ENCODE measurements at places on chromosomes 4 and X.

DNA sequence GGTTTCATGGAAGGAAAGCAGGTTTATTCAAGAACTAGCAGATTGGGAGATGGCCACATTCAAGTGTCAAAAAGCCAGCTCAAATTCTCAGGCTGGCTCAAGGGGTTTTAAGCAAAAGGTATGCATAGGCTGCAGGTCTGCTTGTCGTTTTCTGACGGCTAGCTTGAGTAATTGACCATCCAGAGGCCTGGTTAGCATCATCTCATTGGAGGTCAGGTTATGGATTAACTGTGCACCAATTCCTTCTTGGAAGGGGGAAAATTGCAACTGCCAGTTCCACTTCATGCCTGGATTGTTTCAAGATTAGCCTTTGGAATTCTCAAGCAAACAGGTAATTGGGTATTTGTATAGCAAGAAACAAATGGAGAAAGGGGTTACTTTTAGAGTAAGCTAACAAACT, 62.1 kb downstream of the FUNDC1 start:
- DNase-seq = no peak

DNA sequence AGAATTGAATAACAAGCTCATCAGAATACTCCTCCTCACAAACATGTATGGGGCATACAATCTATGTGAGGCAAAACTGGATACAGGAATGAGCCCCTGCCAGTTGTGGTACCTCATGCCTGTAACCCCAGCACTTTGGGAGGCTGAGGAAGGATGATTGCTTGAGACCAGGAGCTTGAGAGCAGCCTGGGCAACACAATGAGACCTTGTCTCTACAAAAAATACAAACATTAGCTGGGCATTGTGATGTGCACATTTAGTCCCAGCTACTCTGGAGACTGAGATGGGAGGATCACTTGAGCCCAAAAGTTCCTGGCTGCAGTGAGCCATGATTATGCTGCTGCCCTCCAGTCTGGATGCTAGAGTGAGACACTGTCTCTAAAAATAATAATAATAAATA, 611.0 kb downstream of the NLGN4X start:
- no peak for DNase-seq

DNA sequence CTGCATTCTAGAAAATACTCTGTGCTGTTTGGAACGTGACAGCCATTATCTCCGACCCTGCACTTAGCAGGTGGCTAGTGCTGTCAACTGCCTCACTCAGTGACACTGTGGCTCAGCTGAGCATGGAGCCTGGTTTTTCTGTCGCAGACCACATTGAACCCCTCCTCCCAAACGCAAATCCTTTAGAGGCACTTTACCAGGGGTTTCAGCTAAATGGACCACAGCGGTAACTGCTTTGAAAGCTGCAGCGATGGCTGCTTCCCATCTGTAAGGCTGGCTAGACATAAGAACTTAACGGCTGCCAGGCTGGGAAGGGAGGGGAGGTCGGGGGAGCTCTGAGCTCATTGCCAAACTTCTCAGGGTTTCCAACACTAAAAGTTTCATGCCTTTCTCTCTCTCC, 8.1 kb downstream of the SLC34A2 start:
- DNase-seq = no peak

DNA sequence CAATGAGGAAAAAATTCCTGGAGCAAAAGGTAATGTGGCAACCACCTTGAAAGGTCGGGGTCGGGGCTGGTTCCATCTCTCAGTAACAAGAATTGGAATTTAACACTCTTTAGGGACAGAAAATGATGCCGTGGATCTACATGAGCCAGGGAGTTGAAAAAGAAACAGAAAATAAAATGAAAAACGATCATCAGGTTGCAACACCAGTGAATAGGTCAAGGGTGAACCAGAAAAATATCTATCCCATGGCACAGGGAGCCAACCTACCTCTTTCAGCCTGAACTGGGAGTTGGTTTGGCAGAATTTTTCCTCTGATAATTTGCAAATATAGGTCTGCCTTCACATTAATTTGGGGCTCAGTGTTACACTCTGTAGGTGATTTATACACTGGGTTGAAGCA, 93.7 kb downstream of the C4orf33 start:
- DNase-seq = no peak

- DNase-seq = no peak
Observed at GRCh38 chrX:139121616-139122286, 408.8 kb upstream of the F9 start.

- no peak for DNase-seq
Observed at GRCh38 chr4:138894709-138895108, 120.9 kb upstream of the NOCT start.

- no peak for DNase-seq
Observed at GRCh38 chr4:55435141-55435841, 39.5 kb downstream of the TMEM165 start.

GRCh38 chr4:184294606-184295133, 77.0 kb upstream of the ENPP6 start:
- no peak for DNase-seq

DNA sequence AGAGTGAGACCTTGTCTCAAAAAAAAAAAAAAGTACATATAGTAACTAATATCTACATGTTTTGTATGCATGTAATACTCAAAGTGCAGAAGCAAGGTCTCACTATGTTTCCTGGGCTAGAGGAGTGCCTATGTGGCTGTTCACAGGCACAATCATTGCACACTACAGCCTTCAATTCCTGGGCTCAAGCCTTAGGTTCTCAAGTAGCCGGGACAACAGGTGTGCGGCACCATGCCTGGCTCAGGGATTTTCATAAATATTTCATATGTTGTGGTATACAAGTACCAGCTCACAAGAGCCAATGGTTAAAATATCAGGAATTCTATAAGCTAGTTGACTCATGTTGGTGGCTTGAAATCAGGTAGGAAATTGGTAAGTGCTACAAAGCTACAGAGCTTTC, 94.8 kb downstream of the LARP7 start:
- no peak for DNase-seq

- no peak for DNase-seq
Observed at GRCh38 chrX:68676335-68676734, 28.9 kb downstream of the STARD8 start.

GRCh38 chr4:54971474-54971950, 153.9 kb downstream of the KDR start:
- peak; percentile 10 for DNase-seq

GRCh38 chr4:119304431-119304830, 17.5 kb downstream of the FABP2 start:
- DNase-seq = no peak

DNA sequence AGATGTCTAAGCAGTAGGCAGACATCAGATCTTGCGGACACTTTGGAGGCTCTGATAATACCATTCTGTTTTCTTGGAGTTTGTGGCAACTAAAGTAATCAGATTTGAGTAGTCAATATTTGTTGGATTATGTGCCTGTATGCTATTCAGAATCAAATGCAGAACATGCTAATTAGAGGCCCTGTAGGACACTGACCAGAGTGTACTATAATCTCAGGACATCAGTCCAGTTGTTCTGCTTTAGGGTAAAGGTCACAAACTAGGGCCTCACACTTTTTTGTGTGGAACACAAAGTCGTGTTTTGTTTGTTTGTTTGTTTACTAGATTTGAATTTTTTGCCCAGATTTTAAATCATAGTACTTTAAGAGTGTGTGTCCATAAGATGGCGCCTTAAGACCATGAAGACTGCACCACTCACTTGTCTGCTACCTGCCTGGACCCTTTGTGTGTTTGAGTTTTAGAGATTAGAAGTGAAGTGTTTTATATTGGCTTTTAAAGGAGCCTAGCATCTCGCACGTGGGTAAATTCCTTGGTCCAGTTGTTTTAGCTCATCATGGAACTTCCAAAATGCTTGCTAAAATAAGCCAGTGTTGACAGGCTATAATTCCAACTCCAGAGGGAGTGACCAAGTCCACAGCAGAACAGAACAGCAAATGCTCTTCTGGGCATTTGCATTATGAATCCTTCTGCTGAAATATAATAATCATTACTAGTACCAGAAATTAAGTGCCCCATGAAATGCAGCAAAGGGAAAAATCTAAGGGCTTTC, 34.7 kb downstream of the IL13RA1 start:
- DNase-seq = no peak

DNA sequence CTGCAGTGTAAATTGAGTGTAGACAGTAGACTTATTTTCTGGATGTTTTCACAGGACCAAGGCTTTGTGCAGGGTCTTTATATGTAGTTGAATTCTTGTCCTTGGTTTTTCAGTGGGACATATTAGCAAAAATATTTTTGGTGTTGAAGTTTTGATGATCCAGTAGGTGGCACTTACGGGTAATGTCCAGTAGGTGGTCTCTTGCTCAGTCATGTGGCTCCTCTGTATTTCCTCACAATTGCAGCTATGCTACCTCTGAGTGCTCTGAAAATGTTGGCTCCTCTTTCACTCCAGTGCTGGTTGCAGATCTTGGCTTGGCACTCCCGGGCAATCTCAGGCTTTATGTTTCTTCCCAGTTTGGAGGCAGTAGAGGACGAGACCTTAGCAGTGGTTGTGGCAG, 419.8 kb upstream of the AMOT start:
- no peak for DNase-seq

GRCh38 chr4:41413670-41414411, 124.1 kb upstream of the LIMCH1 start:
- DNase-seq = no peak

DNA sequence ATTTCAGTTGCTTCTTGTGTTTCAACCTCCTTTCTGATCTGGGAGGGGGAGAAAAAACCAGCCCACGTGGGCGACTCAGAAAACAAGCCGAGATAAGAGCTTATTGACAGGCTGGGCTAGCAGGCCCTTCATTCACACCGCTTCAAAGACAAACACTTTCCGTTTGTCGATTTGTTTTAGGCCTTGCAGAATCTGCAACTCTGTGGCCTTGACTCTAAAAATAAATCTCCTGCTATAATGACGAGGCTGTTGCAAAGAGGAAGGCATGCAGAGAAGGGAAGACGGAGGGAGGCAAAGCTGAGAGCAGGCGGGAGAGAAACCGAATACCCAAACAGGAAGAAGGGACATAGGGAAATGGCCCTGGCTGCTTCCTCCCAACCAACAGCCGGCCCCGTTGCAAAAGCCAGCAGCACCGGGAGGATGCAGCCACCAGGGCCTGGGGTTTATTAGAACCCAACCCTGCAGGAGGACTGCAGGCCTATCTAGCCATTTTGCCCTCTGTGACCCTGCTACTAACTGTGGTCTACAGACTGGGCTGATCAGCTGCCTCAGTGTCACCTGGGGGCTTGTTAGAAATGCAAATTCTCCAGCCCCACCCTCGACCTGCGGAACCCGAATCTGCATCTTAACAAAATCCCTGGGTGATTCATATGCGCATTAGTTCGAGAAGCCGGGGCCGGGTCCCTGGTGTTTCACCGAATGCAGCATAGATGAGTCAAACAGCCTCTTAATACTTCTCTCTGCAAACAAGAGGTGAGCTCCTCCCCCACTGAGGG, 325.5 kb downstream of the BCOR start:
- no peak for DNase-seq

Data from skeletal muscle cell (primary cell).